ENCODE measurements at places on chromosomes 6 and 20. TPM values are rescaled to one million over a fixed set of nuclear protein-coding genes. Genes with fewer than 3 reads are reported as not detected.

Gene NOTCH4
- 198 TPM for total RNA-seq

GRCh38 chr6:12354499-12354898 is 64.3 kb downstream of the EDN1 start:
- peak; percentile 86 for DNase-seq

- no peak for DNase-seq
These were observed 55.3 kb downstream of the SSR1 start for GRCh38 chr6:7257521-7258230.

GRCh38 chr6:115717472-115717871 is 343.2 kb downstream of the FRK start:
- DNase-seq = no peak

- no peak for DNase-seq
These were observed 7.1 kb upstream of the DST start for GRCh38 chr6:56649782-56650181.

Gene COL9A1
- total RNA-seq = 0.21 TPM

- no peak for DNase-seq
These were observed 110.4 kb downstream of the HFE start for GRCh38 chr6:26197636-26197932.

Gene LSM14B
- total RNA-seq = 27.6 TPM

DNA sequence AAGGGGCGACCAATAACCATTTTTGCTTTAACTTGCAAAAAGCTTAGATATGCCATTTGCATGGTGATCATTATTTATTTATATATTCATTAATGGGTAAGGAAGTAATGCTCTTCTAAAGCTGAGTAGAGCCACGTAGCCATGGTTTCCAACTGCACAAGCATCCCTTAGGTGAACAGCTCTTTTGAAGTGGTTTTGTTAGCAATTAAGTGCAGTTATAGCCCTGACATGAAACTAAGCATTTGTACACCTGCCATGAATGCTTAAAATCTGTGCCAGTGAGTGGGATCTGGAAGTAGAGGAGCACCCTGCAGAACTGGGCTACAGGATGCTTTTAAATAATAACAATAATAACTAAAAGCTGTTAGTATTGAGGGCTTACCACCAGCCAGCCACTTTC is 19.1 kb downstream of the TRAF3IP2 start:
- DNase-seq = no peak

- no peak for DNase-seq
These were observed 27.3 kb downstream of the NQO2 start for GRCh38 chr6:3026791-3027626.

Gene CABLES2
- total RNA-seq = 0.43 TPM

DNA sequence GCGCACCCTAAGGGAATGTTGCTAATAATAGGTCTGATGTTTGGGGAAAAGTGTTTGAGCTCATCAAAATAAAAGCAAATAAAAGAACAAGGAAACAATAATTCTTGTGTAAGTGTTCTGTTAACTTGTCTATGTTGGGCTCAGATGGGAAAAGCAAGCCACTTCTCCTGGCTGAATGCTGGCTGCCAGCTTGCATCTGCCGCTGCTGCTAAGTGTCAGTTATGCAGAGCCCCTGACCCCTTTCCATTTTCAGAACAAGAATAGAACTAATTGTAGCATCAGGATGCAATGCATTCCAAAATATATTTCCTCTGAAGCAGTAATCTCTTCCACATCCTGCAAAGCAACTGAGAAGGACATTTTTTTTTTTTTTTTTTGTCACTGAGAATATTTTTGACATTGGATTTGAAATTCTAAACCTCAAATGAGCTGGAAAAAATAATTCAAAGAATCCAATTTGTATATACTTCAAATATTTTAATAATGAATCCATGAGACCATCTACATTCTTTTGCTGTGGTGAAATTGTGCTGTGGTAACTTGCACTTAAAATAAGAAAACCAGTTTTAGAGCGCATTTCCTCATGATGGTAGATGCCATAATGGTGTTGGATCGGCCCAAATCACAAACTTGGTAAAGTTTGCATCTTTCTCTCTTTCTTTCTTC is 43.9 kb upstream of the DEK start:
- no peak for DNase-seq

- no peak for DNase-seq
These were observed 478.4 kb upstream of the SOX4 start for GRCh38 chr6:21115111-21115510.

DNA sequence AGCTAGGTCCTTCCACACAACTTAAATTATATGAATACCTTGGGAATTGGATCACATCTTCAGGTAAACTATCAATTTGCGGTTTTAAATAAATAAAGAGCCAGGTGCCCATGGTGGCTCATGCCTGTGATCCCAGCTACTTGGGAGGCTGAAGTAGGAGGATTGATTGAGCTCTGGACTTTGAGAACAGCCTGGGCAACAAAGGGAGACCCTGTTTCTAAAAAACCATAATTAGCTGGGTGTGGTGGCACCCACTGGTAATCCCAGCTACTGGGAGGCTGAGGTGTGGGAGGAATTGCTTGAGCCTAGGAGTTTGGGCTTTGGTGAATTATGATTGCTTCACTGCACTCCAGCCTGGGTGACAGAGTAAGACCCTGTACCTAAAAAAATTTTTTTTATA is 3.4 kb downstream of the GMNN start:
- no peak for DNase-seq

Gene SLPI
- 223 TPM for total RNA-seq

DNA sequence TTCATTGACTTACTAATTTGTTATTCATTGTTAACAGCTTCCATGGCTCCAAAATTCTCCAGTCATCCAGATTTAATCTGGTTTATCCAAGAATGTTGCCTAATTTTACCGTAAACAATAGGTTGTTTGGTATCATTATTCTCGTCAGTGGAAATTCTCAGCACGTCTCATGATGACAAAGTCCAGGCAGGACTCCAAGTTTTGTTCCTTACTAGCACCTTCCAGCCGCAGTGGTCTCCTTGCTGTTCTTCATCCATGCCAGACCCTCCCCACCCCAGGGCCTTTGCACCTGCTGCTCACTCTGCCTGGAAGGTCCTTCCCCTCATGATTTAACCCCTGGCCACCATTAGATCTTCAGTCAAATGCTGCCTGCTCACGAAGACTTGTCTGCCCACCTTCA is 48.1 kb upstream of the NAA20 start:
- no peak for DNase-seq

DNA sequence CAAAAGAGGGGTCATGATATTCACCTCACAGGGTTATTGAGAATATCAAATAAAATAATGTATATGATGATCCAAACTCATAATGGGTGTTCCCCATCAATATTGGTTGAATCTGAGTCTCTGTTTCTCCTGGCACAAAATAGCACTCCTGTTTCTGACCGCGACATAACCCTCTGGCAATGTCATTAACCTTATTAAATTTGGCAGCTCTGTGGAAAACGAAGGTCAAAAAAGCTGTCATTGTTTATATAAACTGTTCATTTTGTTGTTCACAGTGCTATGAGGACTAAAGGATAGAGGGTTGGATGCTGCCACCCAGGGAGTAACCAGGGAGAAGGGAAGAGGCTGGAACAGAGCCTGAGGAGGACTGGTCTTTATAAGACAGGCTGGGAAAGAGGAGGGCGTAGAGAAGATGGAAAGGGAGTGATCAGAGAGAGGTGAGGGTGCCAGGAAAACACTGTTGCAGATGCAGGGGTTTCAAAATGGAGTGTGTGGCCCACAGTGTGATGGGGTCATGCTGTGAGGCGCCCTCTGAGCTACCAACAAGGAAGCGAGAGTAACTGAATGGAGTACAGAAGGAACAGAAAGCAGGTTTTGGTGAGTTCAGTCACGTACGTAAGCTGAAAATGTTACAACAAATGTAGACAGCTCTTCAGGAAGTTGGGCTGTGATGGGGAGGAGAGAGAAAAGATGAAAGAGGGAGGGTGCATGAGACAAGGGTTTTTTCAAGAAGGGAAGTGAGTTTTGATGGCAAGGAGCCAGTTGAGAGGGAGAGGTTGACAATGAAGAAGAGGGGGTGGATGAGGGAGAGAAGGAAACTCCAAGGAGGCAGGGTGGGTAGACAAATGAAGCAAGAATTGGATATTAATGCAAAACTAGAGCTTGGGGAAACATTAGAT is 251.6 kb upstream of the TAB2 start:
- no peak for DNase-seq

- DNase-seq = no peak
These were observed 16.9 kb upstream of the PBOV1 start for GRCh38 chr6:138235205-138235604.

- no peak for DNase-seq
These were observed 42.1 kb upstream of the BTN3A2 start for GRCh38 chr6:26322645-26323482.

DNA sequence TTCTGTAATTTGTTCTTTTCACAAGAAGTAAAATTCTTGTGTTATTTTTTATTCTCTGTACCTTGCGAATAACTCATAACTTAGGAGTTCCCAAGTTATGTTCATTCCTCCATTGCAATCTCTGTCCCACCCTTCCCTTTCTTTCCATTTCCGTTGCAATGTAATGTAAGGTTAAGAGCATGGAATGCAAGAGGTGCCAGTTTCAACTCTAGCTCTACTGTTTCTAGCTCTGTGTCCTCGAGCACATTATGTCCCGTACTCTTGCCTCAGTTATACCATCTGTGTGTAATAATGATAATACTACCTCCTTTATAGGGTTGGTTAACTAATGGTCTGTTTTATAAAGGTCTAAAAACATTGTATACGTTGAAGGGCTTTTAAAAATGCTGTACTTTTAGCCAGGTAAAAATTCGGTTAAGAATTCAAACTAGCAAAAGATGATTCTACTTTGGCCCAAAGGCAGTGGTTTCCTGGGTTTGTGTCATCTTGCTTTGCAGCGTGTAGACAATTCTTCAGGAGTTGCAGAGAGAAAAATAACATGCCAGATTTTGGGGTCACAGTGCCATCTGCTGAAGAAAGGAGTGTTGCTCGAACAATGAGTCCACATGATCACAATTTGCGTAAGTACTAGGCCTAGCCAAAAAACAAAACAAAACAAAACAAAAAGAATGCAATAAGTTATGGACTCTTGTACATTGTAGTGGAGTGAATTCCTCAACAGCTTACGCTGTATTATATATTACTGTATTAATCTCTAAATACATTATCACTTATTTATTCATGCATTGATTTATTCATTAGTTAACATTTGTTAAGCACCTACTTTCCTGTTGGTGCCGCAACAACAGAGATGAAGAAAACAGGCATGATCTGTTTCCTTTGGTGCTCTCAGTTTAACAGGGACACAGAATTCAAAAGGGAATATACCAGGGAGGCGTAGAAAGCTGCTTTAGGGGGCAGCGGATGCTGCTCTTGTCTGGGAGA is 10.0 kb upstream of the PFDN4 start:
- no peak for DNase-seq

- DNase-seq = no peak
These were observed 8.4 kb downstream of the LRP11 start for GRCh38 chr6:149855741-149856140.

Gene OR2J3
- not detected for total RNA-seq

DNA sequence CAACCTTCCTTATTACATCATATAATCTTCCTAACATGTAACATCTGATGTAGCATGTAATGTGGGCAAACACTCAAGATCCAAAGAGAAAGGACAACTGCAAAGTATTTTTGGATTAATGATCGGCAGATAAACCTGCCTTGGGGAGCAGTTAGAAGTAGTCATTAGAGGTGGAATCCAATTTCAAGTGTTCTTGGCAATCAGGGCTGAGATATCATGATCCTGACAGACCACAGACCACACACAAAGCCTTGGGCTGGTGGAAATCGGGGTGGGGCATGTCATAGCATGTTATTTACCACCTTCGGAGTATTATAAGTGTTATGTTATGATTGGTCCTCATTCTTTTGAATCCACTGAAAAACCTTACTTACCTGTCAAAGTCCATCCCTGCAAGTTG is 16.3 kb downstream of the NCOA5 start:
- no peak for DNase-seq

Gene NR2E1
- total RNA-seq = not detected

Gene HMGCLL1
- total RNA-seq = 0.21 TPM

Gene PREX1
- 75.4 TPM for total RNA-seq

GRCh38 chr20:22986601-22987000 is 48.5 kb upstream of the SSTR4 start:
- DNase-seq = no peak

DNA sequence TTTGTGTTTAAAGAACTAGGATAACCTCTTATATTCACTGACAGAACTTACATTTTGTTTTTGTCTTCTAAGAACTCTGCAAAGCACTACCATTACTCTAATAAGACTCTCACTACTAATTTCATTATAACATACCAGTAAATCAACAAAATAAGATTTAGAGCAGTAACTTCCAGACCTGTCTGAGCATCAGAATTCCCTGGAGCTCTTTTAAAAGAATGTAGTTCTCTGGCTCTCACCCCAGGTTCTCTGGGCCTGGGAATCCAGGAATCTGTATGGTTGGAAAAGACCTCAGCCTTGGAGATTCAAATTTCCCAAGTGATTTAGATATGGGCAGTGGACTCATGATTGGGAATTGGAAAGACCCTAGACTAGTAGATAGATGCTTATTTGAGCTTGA is 89.4 kb downstream of the JAG1 start:
- no peak for DNase-seq

DNA sequence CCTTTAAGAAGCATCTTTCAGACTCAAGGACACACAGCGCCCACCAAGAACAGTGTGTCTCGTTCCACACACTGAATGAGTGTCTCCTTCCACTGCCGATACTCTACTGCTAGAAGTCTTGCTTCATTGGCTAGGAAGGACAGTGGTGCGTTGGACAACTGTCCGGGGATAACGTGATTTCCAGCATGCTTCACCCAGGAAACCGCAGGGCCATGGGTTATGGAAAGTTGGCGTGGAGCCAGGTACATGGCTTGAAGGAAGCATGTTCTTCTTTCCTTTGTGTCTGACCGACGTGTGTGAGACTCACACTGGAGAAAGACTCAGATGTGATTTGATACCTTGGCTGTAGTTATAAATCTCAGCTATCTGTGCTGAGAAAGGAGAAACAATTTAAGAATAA is 73.2 kb downstream of the SMOC2 start:
- DNase-seq = no peak

DNA sequence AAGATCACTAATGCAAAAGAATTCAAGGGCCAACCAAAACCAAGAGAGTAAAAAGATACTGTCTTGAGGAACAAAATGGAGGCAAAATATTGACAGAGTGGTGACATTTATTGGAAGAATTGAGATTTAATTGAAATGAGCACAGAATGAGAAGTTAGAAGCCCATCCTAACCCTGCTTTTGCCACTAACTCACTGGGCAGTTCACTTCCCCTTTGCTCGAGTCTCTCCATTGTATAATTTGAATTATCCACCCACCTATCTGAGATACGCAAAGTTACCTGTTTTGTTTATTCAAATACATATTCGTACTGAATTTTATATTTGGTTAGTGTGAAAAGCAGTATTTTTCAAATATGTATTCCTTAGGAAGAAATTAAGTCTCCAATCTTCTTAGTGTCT is 204.5 kb upstream of the PRDM1 start:
- DNase-seq = no peak

- DNase-seq = peak; percentile 97
These were observed at the start of gene HEY2 for GRCh38 chr6:125749173-125749864. TSS of gene HEY2 (plus strand) at chr6:125749632. CDS start at chr6:125749777, 145 bp downstream.

Gene ADA
- 0.75 TPM for total RNA-seq

GRCh38 chr6:154457046-154457713 is 53.3 kb downstream of the CNKSR3 start:
- no peak for DNase-seq

GRCh38 chr6:144768551-144769075 is 483.5 kb downstream of the UTRN start:
- no peak for DNase-seq

Gene GHRH
- not detected for total RNA-seq
